ENCODE measurements at places on chromosomes 16 and 17.

DNA sequence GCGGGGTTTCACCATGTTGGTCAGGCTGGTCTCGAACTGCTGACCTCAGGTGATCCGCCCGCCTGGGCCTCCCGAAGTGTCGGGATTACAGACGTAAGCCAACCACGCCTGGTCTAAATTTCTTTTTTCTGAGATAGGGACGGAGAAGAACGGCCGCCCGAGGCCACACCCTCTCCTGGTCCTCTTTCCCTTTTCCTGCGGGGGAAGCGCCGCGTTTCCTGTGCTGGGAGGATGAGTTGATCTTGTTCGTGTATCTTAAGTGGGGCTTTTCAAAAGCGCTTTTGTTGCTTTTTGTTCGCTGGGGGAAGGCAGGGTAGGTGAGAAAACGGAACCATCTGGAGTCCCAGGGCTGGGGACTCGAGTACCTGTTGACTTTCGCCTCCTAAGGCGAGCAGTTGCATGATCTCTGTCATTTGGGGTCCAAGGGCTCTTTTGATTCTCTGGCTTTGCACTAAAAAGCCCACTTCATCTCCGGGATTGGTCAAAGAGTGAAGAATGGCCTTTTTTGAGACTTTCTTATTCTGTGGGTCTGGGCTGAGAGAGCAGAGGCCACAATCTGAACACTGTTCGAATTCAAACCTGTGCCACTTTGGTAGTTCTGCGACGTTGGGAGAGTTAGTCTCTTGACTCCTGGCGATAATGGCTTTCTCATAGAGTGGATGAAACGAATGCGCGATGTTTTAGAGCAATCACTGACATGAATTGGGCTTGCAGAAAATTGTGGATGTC, 1.3 kb downstream of the FUS start:
- peak; percentile 67 for DNase-seq

- DNase-seq, result peak; percentile 61
Measured at GRCh38 chr16:3879258-3879886, 1.1 kb downstream of the CREBBP start.

DNA sequence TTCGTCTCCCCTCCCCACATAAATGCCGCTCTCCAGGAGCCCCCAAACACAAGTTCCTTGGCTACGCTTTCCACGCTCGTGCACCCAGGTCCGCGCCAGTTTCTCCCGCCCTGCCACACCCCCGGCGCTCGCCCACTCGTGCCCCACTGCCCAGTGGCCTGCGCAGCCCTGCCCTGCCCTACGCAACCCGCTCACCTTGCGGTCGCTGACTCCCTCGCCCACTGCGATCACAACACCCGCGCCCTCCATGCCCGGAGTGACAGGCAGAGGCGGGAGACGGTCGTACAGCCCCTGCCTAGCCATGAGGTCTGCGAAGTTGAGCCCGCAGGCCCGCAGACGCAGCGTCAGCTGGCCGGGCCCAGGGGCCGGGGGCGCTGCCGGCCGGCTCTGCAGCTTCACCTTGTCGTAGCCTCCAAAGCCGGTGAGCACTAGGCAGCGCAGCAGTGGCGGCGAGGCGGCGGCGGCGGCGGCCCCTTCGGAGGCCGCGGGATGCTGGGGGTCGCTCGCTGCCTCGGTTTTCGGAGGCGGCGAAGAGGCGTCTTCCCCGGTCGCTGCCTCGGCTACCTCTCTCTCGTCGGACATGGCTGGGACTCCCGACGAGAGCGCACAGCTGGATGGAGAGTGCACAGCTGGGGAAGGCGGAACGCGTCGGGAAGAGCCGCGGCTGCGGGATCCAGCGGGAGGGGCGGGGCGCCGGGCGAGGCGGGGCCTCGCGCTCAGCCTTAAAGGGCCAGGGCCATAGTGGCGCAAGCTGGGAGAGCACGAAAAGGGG, at the start of gene VAT1:
Gene VAT1, minus strand, starts transcription at position 645 of the 772 bp plus-strand sequence. Its CDS starts 63 bp downstream, at position 582.
- peak; percentile 90 for DNase-seq

- DNase-seq, result peak; percentile 21
Measured at GRCh38 chr17:42521036-42521435, 15.0 kb upstream of the NAGLU start.

DNA sequence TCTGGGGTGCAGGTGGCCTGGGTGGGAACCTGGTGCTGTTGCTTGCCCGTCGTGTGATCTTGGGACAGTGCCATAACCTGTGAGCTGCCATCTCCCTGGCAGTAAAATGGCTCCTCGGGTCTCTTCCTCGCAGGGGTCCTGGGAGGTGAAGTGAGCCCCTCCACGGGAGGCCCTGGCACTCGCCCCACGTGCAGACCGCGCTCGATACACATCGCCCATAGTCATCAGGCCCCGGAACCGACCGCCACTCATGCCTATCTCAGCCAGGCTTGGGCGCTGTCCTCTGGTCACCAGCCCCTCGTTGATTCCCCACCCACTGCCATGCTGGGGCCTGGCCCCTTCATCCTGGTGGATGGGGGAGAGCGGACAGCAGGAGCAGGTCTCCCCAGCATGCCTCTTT, 21.5 kb upstream of the OSGIN1 start:
- no peak for DNase-seq

GRCh38 chr16:68206245-68206644, 29.7 kb downstream of the ESRP2 start:
- no peak for DNase-seq
